Mesenteric fat pad (tissue), 1 donor: ENCODE measurements at places on chromosomes 1 and 21. TPM values are rescaled to one million over a fixed set of nuclear protein-coding genes. Genes with fewer than 3 reads are reported as not detected.

The SPAG17 gene
- not detected for total RNA-seq

DNA sequence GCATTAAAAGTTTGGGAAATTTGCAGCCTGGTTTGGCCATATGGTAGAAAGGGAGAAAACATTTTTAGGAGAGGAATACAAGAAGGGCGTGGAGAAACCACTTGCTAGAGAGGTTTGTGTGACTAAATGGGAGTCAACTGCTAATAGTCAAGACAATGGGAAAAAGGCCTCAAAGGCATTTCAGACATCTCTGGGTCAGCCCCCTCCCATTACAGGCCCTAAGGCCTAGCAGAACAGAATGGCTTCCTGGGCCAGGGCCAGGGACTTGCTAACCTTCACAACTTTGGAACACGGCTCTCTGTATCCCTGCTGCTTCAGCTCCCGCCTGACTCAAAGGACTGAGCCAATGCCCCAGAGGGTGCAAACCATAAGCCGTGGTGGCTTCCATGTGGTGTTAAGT is 752.3 kb upstream of the ADAMTS5 start:
- DNase-seq, result no peak

DNA sequence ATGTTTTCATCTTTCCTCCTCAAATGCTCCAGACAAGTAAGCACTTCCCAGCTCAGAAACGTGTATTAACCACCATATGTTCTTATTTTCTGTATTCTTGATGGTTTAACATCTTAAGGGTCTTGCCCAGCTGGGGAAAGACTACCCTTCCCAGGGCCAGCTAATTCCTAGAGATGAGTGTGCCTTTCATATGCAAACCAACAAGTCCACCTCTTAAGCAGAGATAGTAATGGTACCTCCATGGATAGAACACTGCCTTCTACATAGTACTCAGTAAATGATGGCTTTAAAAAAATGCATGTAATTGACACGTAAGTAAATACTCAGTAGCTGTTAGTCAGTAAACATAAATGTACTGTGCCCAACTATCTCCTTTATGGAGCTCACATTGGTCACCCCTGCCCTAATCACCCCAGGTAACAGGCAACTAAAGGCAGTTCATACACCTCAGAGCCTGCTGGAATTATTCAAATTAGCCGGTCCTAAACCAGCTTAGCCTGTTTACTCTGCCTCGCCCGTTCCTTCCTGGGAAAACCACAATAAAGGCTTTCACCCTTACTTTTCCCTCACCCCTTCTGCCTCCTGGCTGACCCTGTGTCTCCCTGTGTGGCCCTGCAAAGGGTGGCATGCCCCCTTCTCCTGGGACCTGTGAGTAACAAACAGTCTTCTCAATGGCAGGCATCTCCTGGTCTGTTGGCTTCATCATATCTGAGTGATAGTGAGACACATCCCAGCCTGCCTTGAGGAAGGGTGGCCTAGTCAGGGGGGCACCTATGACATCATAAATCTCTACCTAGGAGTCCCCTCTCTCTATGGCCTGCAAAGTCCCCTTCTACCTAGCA is 40.1 kb upstream of the KLHDC7A start:
- no peak for DNase-seq

- DNase-seq, result no peak
Measured at GRCh38 chr1:247180581-247180980, 8.8 kb upstream of the ZNF124 start.

DNA sequence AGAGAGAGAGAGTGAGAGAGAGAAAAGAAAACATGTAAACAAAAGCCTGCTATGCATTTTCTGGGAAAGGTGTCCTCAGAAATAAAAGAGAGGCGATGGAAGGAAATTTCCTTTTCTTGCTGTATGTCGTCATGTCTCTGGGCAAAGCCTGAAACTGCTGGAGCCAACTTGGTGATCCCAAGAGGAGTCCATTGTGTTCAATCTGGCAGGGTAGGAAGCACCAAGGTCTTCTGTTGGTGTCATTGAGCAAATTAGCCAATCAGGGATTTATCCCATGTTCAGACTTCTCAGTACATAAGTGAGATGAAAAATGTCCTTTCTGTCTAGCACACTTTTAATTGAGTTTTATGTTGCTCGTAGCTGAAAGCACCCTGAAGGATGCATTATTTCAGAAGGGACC is 260.0 kb upstream of the KAZN start:
- no peak for DNase-seq

DNA sequence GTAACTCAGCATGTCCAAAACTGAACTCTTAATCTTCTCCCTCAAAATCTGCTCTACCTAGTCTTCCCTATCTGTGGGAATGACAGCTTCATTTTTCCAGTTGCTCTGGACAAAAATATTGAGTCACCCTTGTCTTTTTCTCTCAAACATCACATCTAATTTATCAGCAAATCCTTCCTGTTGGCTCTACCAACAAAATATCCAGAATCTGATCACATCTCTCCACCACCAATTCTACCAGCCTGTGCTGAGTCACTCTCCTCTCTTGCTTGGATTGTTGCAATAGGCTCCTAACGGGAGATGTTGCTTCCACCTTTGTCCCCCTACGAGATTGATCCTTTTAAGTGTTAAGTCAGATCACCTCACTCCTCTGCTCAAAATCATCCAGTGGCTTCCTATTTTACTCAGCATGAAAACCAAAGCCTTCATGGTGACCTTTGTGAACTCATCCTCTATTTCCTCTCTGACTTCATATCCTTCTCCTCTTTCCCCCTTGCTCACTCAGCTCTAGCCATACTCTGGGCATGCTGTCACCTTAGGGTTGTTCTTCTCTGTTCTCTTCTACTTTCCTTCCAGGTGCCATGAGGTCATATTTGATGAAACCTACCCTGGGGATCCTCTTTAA is 21.5 kb upstream of the SMYD2 start:
- no peak for DNase-seq

The ANKRD13C gene
- 21.6 TPM for total RNA-seq

The FCRL6 gene
- not detected for total RNA-seq

GRCh38 chr21:27086186-27086585 is 119.3 kb upstream of the ADAMTS5 start:
- no peak for DNase-seq
